ENCODE measurements at places on chromosomes 2 and 18.

DNA sequence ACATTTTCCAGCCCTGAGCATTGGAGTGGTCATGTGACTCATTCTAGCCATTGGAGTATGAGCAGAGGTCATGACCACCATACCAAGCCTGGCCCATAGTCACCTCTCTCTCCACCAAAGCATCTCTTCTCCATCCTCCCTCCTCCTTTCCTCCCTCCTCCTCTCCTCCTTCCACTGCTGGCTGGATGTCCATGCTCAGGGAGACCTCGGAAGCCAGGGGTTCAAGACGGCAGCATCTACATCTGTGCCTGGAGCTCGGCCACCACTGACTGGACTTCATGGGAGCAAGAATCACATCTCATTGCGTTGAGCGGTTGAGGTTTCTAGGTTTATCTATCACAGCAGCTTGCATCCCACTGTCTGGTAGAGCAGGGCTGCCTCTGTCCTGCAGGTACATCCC is 252.4 kb downstream of the NDUFA10 start:
- DNase-seq: no peak

GRCh38 chr2:229133155-229133772 is 137.8 kb downstream of the PID1 start:
- DNase-seq: no peak

DNA sequence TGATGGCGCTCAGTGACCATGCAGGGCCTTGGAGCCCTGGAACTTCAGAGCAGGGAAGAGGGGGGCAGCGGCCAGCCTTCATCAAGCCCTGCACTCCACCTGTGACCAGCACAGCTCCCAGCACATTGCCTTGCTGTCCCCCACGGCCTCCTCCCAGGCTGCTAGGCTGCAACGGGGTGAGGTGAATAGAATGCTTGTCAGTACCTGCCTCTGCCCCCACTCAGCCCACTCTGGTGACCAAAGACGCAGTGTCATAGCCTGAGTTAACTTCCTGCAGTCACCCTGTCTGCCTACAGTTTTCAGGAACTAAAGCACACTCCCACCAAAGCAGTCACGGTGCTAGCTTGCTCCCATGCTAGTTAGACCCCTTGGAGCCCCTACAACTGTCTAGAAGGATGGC is 72.1 kb downstream of the STPG4 start:
- DNase-seq: no peak

GRCh38 chr2:121695171-121695451 is 41.6 kb downstream of the NIFK start:
- no peak for DNase-seq

DNA sequence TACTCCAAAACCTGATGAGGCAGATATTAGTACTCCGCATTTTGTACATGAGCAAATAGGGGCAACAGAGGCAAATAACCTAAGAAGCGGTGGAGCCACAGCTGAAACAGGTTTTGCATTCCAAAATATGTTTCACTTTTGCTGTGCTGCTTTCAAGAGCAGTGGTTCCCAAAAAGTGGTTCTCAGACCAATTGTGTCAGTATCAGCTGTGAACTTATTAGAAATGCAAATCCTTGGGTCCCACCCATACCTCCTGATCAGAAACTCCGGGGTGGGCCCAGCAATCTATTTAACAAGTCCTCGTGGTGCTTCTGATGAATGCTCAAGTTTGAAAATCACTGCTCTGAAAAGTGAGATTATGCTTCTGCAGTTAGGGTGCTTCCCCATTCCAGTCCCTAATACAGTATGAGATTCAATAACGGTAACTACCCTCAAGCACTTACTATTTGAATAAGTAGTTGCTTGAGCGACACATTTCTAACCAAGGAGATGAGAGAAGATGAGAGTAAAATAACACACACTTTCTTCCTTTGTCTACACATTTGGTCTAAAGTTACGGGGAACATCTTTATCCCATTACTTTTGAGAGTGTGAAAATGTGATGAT is 17.8 kb upstream of the TCF4 start:
- DNase-seq: no peak

DNA sequence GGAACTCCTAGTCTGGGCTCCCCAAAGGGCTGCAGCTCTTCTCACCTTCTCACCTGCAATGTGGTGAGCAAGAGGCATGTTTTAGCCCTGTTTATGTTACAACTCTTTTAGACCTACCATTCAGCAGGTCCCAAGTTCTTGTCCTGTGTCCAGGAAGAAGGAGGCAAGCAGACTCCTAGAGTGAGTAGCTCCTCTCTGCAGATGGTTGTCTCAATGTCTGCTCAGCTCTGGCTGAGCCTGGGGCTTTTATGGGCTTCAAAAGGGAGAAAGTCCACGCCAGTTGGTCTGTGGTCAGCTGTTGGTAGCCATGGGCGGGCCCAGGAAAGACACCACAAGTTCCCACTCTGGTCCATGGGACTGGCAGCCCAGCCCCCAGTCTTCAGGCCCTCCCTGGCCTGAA is 148.1 kb upstream of the HS6ST1 start:
- DNase-seq: no peak

DNA sequence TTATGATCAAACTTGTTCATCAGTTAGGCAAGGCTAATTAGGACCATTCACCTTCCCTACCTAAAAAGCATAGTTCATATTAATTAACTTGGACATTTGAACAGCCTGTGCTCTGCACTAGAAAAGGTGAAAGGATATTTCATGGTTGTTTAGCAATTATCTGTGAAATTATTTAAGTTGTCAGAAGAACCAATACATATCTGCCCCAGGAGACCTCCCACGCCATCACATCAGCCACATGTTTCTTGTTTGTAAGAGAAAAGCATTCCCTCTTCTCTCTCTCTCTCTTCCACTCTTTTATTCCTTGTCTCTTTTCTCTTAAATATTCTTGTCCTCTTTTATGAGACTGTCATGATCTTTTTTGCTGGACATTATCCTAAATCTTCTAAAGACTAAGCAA is 282.0 kb upstream of the RND3 start:
- no peak for DNase-seq

DNA sequence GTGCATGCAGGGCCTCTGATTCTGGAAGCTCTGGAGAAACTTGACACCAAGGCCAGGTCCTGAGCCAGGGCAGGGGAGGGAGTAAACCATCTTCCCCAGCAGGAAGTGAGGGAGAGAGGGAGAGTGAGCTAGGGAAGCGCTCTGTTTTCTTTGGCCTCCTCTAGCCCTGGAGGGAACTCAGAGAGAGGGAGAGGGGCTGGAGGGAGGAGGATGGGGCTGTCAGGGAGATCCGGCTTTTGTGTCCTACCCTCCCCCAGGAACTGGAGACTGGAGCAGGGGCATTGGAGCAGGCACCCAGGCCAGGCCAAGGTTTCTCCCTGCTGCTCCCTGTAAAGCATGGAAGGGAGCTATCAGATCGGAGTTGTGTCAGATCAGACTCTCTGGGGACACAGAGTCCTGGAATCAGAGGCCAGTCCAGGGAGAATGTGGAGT is 22.7 kb upstream of the PKDCC start:
- DNase-seq: no peak

GRCh38 chr2:174059884-174060244 is 94.7 kb upstream of the SP3 start:
- DNase-seq: no peak

DNA sequence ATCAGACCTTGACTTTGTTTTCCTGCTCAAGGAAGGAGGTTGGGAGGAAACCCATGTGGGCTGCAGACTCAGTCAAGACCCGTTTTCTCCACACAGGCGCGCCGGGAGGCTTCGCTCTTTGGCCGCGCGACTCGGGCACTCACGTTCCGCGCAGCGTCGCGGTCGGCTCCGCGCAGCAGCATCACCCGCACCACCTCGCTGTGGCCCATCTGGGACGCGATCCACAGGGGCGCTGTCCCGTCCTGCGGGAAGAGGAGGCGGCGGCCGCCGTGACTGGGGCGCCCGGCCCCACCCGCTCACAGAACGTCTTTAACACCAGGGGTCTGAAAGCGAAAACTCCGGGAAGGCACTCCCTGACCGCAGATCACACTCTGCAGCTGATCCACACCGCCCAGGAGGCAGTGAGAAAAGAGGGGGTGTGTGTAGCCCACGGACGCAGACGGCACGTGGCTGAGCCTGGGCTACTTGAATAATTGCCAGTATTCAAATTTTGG is 33.1 kb upstream of the NPC1 start:
- DNase-seq: peak; percentile 18

- no peak for DNase-seq
These were observed 146.5 kb upstream of the ARL4C start for GRCh38 chr2:234643407-234643806.

- no peak for DNase-seq
These were observed 87.8 kb downstream of the ACOXL start for GRCh38 chr2:110820128-110820527.

GRCh38 chr2:170818036-170818751 is 1.5 kb downstream of the GAD1 start:
- DNase-seq: peak; percentile 20

- DNase-seq: no peak
These were observed at the start of gene MARCO for GRCh38 chr2:118942031-118942430. Gene MARCO, plus strand, starts transcription at chr2:118942194. Its CDS starts 107 bp downstream, at chr2:118942301.

DNA sequence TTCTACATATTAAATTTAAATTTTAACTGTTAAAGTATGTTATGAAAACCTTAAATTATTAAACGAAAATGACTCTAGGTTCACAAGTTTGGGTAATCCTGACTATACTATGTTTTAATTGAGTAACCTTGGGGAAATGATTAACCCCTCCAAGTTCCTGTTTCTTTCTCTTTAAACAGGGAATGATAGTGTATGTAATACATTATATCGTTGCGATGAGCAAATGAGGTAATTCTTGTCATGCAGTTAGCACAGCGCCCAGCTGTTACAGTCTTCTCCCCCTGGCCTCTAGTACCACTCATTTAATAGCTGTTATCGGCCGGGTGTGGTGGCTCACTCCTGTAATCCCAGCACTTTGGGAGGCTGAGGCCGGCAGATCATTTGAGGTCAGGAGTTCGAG is 80.4 kb downstream of the MTA3 start:
- no peak for DNase-seq

- DNase-seq: no peak
These were observed 34.5 kb upstream of the FOSL2 start for GRCh38 chr2:28357948-28358667.

GRCh38 chr2:63486861-63487290 is 101.4 kb downstream of the WDPCP start:
- DNase-seq: no peak

DNA sequence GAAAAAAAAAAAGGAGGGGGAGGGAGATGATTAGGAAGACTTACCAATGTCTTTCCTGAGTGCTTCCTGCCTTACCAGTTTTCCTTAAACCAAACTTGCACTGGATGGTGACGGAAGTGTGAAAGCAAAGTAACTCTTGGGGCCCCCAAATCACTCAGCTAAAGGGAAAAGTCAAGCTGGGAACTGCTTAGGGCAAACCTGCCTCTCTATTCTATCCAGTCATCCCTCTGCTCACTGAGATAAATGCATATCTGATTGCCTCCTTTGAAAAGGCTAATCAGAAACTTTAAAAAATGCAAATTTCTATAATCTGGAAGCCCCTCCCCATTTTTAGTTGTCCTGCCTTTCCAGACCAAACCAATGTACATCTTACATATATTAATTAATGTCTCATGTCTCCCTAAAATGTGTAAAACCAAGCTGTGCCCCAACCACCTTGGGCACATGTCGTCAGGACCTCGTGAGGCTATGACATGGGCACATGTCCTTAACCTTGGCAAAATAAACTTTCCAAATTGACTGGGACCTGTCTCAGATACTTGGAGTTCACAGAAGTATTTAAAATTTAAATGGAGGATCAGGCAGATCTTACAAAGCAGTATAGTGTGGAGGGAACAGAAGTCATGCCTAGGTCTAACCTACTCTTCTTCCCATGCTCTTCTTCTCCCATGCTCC is 7.2 kb upstream of the CYBRD1 start:
- DNase-seq: no peak

DNA sequence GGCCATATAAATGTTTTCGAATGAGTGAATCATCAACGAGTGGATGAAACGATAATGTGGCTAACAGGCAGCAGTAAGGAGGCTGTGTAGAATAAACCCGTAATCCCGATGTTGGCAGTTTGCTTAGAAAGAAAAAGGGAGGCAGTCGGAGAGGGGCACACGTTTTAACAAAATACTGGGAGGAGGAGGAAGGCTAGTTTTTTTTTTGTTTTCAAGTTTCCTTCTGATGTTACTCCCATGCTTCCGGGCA is 476 bp upstream of the MSH2 start:
- DNase-seq: no peak

- no peak for DNase-seq
These were observed 2.8 kb downstream of the PHLPP1 start for GRCh38 chr18:62717925-62718800.

DNA sequence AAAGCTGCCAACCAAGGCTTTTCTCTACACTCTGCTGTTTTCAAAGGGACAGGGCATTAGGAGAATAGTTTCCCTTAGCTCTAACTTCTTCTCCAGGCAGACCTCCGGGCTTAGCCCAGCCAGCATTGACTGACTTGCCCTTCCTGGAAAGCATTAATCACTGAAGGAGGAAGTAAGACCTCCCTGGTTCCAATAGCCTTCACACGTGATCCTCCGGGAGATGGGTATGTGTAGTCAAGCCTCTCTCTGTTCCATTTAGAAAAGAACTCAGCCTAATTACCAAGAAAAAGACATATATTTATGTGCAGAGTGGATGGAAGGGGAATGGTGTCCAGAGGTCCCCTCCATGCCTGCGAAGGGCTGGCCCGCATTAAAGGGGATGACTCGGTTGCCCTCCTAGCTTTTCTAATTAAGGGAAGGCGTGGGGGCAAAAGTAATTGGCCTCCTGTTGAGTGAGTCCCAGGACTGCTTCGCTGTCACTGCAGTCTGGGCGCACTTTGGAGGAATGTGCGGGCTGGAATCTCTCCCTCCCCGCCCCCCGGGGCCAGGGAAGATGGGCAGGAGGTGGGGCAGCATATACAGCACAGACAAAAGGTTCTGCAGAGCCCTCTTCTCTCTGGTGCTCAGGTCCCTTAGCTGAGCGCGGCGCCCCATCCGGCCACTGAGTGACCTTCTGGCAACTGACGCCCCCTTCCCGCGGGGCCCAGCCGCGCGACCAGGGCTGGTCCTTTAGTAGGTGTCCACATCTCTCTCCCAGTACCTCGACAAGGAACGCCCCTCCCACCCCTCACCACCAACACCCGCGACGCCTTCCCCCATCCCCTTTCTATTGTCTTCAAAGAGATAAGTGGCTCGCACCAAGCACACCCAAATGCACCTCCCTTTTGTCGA is 686.0 kb downstream of the NRXN1 start:
- DNase-seq: no peak

GRCh38 chr2:102025016-102025501 is 33.3 kb downstream of the IL1R2 start:
- DNase-seq: no peak

DNA sequence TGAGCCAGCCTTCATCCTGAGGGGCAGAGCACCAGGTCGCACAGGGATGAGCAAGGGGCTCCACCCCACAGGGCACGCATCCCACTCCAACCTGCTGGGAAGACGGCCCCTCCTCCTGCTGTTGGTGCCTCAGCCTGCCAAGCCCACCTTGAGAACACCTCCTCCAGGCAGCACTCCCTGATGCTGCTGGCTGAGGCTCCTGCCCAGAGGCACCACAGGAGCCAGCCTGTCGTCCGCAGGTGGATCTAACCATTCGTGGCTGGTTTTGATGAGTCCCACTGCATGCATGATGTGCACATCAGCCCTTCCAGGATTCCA is 58.4 kb downstream of the BIN1 start:
- DNase-seq: peak; percentile 10

GRCh38 chr2:226483143-226483542 is 316.5 kb downstream of the IRS1 start:
- no peak for DNase-seq

GRCh38 chr18:51621113-51621863 is 423.8 kb upstream of the MEX3C start:
- DNase-seq: no peak

- no peak for DNase-seq
These were observed 12.6 kb downstream of the ZNF804A start for GRCh38 chr2:184610891-184611290.

- no peak for DNase-seq
These were observed 194.8 kb downstream of the LNPK start for GRCh38 chr2:175807031-175807873.

GRCh38 chr18:54835944-54836343 is 7.7 kb downstream of the RAB27B start:
- DNase-seq: no peak

All from activated B cell treated with CpG ODN at 0.5 μM for 24 hours (primary cell).